ENCODE measurements at places on chromosomes 16 and 17.

DNA sequence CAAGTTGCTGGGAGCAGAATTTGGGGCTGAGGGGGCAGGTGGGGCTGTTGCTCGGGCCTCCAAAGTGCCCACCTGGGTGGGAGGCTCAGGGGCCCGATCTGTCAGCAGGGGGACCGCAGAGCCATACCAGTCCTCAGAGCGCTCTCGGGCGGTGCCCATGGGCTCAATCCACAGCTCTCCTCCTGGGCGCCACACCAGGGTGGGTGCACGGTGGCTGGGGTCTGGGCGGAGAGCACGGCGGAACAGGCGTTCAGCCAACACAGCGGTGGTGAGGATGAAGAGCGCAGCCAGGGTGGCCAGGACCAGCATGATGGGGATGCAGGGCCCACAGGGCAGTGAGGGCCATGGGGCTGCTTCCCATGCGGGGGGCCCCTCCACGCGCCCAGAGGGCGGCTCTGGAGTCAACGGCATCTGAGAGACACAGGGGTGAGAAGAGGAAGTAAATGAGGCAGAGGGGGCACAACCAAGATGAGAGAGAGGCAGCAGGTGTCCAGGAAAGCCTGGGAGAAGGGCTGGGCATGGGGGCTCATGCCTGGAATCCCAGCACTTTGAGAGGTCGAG lies 1.2 kb downstream of the C16orf54 start:
- no peak for DNase-seq

DNA sequence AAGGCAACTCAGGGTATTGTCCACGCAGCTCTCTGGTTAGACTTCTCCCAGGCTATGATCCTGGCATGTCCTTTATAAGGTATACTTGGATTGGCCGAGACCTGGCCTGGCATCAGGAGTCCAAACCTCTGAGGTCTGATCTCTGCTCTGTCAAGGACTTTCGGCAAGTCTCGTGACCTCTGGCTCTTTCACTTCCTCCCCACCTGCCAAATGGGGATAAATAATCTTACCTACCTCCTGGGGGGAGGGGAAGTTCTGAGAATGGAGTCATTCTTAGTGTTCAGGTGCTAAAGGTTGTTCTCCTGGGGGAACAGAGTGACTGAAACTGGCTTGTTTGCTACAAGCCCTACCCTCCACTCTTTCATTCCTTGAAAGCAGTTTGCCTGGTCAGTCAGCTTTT lies 7.6 kb downstream of the ATXN1L start:
- no peak for DNase-seq

DNA sequence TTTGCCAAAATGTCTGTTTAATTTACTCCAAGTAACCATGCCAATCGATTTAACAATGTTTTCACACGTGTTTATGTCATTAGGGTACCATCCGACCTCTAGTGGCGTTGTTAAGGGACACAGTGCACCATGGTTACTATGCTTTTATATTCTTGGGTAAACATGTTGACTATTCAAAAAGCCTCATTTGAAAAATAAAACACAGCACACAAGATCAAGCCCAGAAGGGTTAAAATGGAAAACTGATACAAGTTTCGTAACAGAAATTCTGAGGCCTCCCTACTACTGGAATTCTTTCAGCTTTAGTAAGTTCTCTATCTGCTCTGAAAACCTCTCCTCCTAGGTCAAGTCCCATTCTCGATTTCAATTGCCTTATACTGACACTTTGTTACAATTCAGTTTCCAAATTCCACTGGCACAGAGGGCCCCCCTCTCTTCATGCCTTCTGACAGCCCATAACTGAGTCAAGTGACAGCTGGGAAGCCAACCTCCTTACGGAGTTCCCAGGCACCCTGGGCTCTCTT lies 2.1 kb downstream of the CFAP20 start:
- peak; percentile 31 for DNase-seq

GRCh38 chr17:78110363-78111015 lies 18.1 kb downstream of the TMC6 start:
- peak; percentile 19 for DNase-seq

DNA sequence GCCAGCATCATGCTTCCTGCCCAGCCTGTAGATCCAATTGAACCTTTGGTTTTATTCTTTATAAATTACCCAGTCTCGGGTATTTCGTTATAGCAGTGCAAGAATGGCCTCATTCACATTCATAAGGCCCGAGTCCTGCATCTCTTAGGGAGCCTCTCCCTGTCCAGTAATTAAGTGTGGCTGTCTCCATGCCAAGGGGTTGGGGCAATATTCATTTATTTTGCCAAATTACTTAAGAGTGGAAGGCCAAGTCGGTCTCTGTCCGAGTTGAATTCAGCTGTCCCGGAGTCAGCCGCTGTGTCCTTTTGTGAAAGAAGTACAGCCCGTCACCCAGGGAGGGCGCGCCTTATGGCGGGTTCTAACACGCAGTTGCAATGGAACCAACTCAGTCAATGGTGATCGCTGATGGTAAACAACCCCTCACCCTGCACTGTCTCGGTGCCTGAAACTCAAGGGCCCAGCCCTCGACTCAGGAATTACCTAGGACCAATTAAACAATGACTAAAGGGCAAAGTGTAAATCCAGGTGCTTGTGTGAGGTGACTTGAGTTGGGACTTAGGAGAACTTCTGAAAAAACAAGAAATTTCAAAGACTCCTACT lies 22.2 kb downstream of the KIAA0513 start:
- DNase-seq: no peak

DNA sequence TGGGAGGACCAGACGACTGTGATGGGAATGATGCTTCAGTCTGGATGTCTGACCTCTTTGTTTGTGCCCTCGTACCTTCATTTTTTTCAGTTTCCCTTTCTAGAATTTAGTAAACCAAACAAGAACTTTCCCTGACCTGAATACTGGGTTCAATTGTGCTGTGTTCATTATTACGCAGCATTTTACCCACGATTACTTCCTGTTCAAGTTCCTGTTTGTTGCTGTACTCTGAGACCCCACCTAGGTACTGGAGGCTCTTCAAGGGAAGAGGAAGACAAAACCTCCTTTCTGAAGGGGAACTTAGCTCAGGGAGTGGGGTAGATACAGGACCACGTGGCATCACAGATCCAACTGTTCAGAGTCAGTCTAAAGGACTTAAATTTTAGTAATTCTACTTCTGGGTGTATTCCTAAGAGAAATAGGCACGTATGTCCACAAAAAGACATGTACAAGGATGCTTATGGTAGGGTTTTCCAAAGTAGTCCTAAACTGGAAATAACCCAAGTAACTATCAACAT lies 9.2 kb upstream of the PRKCB start:
- DNase-seq: no peak

DNA sequence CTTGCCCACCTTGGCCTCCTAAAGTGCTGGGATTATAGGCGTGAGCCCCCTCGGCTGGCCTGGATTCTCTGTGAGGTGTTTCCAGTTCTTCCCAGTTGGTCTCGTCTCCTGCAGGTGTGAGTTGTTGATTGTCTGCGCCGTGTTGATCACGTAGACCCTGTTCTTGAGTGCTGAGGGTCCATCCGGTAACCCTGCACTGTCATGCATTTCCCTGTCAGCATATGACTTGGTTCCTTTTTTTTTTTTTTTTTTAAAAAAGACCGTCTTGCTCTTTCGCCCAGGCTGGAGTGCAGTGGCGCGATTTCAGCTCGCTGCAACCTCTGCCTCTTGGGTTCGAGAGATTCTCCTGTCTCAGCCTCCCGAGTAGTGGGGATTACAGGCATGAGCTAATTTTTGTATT lies 17.3 kb downstream of the MGRN1 start:
- DNase-seq: no peak

GRCh38 chr17:68134046-68134637 lies 98.6 kb downstream of the KPNA2 start:
- no peak for DNase-seq

- peak; percentile 34 for DNase-seq
These were observed 965 bp upstream of the TMC6 start for GRCh38 chr17:78129351-78130089.

- DNase-seq: no peak
These were observed 5.9 kb upstream of the CCDC154 start for GRCh38 chr16:1450218-1450617.

DNA sequence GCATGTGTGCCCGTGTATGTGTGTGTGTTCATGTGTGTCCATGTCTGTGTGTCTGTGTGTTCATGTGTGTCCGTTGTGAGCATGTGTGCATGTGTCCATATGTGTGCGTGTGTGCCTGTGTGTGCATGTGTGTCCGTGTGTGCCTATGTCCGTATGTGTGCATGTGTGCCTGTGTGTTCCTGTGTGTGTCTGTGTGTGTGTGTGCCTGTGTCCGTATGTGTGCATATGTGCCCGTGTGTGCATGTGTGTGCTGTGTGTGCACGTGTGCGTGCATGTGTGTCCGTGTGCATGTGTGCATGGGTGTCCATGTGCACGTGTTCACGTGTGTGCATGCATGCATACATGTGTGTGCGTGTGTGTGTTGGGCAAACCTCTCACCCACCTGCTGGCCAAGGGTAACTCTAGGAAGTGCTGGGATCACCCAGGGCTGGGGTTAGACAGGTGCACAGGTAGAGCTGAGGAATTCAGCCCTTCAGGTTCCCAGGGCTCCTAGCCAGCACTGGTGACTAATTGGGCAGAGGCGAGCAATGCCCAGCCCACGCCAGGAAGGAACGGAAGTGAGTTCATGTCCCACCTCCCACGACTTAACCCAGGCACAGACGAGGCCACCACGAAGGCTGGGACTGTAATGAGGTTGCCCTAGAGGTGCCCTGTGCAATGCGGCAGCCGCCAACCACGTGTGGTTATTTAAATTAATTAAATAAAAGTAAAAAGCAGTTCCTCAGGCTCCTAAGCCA lies 8.2 kb upstream of the CSNK1D start:
- no peak for DNase-seq

- no peak for DNase-seq
These were observed 17.6 kb downstream of the CPPED1 start for GRCh38 chr16:12786081-12786480.

- no peak for DNase-seq
These were observed 9.2 kb upstream of the ZNF652 start for GRCh38 chr17:49370971-49371834.
